Thymus (tissue), 14 donors: ENCODE measurements at places on chromosomes 1 and 21.
A peak's percentile ranks its signal among the peaks of the same experiment; 100 is the strongest.

GRCh38 chr1:92404661-92405060, 82.1 kb downstream of the GFI1 start:
- DNase-seq, result no peak

GRCh38 chr1:228664399-228664914, 70.8 kb upstream of the RHOU start:
- peak; percentile 77 for DNase-seq

DNA sequence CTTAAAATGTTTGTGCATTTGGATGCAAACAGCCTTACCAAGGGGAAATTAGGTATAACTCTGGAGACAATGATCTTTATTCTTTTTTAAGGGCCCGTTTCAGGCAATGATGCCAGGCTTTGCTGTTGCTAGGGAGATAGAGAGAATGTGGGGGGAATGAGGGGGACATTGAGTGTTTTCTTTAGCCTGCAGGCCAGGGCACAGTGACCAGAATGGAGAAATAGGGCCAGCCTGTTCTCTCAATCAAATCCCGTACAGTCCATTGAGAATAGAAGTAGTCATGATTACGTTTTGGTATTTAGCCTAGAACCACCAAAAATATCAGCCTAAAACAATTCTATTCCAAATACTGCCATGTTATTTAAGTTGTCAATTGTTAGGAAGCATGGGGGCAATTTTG, 49.0 kb downstream of the RGS7 start:
- no peak for DNase-seq

DNA sequence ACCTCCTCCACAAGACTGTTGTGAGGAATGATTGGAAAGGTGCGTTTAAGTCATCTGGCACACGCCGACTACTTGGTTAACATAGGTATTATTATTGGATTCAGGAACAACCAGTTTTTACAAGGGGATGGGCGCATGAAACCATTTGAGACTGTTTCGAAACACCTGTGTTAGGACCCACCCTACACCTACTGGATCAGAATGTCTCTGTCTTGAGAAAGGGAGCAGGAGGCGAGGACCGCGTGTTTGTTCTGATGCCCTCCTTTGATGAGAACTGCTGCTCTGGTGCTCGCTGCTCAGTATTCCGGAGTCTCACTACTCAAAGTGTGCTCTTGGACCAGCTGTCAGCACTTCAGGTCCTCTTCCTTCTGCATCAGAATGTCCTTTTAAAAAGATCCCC, 7.3 kb downstream of the H6PD start:
- no peak for DNase-seq

- no peak for DNase-seq
Observed at GRCh38 chr1:31095298-31095981, 29.9 kb upstream of the PUM1 start.

GRCh38 chr1:159152031-159152430, 19.4 kb upstream of the CADM3 start:
- no peak for DNase-seq

GRCh38 chr1:203455706-203456105, 19.9 kb upstream of the PRELP start:
- DNase-seq, result no peak

DNA sequence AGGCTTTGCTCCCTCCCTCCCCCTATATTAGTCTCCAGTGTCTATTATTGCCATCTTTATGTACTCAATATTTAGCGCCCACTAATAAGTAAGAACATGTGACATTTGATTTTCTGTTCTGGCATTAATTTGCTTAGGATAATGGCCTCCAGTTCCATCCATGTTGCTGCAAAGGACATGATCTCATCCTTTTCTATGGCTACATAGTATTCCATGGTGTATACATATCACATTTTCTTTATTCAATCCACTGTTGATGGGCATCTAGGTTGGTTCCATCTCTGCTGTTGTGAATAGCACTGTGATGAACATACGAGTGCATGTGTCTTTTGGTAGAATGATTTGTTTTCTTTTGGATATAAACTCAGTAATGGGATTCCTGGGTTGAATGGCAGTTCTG, 61.3 kb downstream of the SH3GLB1 start:
- no peak for DNase-seq

- DNase-seq, result no peak
Observed at GRCh38 chr1:229905031-229905545, 161.9 kb upstream of the GALNT2 start.

DNA sequence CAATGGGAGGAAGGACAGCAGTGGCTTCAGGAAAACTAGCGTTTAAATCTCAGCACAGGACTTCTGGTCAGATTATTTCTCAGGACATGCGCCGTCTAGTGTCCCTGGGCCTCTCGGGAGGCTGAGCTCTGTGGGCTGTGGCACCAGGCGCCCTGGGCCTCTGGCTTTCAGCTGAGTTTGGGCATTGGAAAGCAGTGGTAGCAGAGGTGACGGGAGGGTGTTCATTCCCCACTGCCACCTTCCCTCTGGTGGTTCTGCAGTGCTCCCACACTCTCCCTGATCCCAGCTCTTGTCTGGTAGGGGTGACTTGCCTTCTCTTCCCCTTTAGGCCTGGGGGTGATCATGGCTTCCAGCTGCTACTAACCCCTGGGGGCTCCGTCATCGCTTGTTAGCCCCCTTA, 42.2 kb upstream of the USP1 start:
- no peak for DNase-seq

DNA sequence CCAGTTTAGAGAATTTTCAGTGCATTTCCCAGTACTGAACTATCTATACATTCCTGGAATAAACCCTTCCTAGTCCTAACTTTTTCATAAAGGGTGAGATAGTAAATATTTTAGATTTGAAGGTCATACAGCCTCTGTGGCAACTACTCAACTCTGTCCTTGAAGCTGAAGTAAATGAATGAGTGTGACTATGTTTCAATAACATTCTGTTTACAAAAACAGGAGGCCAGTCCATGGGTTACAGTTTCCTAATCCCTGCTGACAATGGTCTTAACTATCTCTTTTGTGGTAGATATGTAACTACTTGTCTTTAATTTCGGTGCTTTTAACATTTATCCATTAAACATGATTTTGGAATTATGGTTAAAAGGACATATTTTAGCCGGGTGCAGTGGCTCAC, 4.3 kb downstream of the ZNF684 start:
- no peak for DNase-seq

GRCh38 chr1:219798283-219799030, 129.9 kb downstream of the SLC30A10 start:
- DNase-seq, result no peak

DNA sequence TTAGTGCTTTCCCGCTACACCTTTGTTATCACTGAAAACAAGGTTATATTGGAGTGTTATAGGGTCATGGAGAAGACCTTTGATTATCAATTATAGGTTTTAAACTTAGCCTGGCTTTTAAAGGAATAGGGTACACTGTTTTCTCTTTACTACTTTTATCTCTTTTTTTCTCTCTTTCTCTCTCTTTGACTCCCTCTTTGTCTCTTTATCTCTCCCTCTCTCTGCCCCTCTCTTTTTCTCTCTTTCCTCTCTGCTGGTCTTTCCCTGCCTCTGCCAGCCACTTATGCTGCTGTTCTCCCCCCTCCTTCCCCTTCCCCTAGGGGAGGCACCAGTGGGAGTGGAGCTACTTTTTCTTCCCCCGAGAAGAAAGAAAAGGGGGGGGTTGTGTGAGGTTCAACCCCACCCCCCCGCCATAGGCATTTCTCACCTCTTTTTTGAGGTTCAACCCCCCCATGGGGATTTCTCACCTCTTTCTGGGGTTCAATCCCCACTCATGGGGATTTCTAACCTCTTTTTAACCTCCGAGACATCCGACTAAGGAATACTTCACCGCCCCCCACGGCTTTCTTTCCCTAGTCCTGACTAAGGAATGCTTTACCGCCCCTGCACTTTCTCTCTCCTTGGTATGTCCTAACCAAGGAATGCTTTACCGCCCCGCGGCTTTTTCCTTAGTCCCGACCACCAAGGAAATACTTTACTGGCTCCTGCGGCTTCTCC, 17.2 kb upstream of the ZBTB8B start:
- DNase-seq, result no peak

DNA sequence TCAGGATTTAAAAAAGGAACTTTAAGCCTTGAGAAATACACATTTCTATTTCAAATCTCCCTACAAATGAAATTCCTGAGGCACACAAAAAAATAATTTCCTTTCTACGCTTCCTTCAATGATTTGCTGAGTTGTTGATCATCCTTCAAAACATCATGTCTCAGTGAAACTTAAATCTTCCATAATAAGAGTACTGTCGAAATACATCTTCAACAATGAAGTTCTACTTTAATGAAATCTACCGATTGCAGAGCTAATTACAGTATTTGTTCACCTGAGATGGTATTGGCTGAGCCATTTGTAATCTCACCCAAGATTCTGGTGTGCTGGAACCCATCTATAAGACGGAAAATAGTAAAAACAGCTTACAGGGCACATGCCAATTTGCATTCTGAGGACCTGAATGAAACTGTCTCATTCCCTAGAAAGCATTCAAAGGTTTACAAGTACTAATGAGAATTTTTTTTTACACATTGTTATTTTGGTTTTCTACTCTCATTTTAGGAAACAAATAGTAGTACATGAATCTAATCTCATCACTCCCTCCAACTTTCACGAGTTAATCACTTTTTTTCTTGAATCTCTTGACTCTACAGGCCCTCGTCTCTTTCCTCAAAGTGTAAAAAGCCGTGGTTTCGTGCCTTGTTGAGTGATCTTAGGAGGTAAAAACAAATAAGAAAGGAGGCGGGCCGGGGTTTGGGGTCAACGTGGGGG, 1.1 kb downstream of the CHML start:
- no peak for DNase-seq

- no peak for DNase-seq
Observed at GRCh38 chr1:234923626-234924025, 205.0 kb downstream of the TOMM20 start.

DNA sequence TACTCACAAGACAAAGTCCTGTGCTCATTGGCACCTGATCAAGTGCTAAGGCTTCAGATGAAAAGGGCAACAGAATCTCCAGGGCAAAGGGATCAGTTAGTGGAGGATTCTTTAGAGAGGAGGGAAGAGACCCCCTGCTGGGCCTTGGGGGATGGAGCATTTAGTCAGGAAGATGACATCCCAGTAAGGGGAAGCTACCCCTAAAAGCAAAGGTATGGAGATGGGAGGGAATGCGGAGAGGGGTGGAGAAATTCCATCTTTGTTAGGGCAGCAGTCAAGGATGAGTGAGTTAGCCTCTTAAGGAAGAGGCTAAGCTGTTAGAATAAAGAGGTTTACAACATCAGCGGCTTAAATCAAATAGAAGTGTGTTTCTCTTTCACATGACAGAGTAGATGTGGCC, 67.4 kb downstream of the ST6GALNAC3 start:
- no peak for DNase-seq

DNA sequence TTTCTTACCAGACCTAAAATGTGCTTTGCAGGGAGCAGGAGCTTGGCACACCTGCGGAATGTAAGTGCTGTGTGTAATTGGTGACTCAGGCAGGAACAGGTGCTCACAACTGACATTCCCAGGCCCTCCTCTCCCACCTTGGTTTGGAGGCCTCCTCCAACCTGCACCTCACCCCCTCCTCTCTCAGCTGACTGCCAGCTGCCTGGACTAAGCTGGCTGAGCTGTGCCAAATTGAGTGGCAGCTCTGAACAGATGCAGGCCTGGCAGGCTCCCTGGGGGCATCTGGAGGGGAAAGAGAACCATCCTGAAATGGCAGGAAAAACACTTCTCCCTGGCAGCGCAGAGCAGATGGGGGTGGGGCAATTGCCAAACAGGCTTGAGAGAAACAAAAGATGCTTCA, 91.7 kb upstream of the PGBD5 start:
- no peak for DNase-seq

- DNase-seq, result peak; percentile 90
Observed at GRCh38 chr1:108661030-108661609, at the start of gene HENMT1. TSS of gene HENMT1 (minus strand) at chr1:108661093. CDS start at chr1:108659884, 1,209 bp downstream.

DNA sequence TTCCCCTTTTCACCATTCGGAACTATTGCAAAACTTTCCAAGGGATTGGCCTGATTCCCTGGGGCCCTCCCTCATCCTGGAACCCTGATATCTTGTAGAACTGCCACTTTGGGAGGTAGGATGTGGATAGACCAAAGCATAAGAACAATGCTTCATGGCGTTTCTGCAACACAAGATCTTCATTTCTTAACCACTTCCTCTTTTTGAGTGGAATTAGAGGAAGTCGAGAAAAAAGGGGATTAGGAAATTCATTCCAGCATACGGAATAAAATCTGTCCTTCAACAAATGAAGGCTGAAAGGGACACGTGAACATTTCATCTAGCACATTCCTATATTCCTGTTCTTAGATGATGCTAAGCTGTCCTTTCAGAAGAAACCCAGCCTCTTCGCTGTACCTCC, 149.3 kb downstream of the HUNK start:
- DNase-seq, result no peak

DNA sequence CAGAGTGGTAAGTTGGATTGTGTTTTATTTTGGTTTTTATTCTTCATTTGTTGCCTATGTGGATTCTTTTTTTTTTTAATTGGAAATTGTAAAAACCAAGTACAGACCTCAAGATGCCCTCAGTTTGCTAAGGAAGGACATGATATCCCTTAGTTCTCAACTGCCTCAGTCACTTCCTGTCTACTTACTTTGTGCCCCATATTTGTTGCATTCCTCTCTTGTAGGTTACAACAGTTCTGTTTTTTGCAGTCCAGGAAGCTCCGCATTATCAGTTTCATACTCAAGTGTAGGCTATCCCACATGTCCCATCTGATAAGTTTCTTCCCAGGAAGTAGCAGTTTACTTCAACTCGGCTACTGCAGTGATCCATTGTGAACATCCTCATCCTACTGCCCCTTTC, 82.0 kb downstream of the RPAP2 start:
- DNase-seq, result no peak

DNA sequence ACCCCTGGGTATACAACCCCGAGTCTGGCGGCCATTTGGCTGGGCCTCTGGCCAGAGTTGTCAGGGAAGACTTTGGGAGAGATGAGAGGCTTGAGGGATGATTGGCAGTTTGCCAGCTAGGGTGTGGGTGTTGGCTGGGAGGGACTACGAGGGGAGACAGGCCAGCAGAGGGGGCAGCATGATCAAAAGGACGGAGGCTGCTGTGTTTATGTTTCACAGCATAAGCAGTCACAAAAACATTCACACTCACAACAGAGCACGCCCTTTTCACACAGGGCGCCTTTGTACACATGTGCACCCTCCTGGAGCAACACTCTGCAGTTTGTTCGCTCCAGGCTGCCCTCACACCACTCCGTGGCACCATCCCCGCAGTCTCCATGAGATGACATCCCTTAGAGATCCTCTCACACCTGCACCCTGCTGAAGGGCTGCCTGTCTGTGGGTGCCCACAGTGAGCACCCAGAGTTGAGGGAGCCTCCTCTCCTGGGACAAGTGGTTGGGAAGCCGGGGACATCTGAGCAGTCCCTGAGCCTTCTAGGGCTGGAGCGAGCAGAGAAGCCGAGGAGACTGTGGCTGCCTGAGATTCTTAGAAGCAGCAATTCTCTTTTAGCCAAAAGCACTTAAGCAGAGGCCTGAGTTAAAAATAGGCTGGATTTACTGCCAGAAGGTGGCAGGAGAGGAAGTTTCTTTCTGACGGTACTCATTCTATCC, 15.4 kb downstream of the EFNA3 start:
- no peak for DNase-seq

GRCh38 chr1:213976665-213977485, 10.9 kb upstream of the PROX1 start:
- DNase-seq, result no peak

GRCh38 chr1:8476006-8476405, 158.1 kb downstream of the SLC45A1 start:
- no peak for DNase-seq

GRCh38 chr21:36575306-36575705, 95.4 kb upstream of the CLDN14 start:
- no peak for DNase-seq

- DNase-seq, result no peak
Observed at GRCh38 chr1:92273039-92273438, 25.7 kb downstream of the GLMN start.
